ENCODE measurements at places on chromosomes 11 and 22. TPM values are rescaled to one million over a fixed set of nuclear protein-coding genes. Genes with fewer than 3 reads are reported as not detected.

PTPRCAP gene
- total RNA-seq, result 0.36 TPM

PTPN5 gene
- not detected for total RNA-seq

C11orf42 gene
- not detected for total RNA-seq

SPDYC gene
- total RNA-seq, result not detected

MAP6 gene
- 0.72 TPM for total RNA-seq

MUC15 gene
- total RNA-seq, result not detected

AMBRA1 gene
- 29.7 TPM for total RNA-seq

RTN4RL2 gene
- 0.29 TPM for total RNA-seq

MS4A15 gene
- not detected for total RNA-seq

SLC15A3 gene
- 10.9 TPM for total RNA-seq

ZFTA gene
- total RNA-seq, result 15.3 TPM

GRCh38 chr11:75141166-75141565, 9.7 kb upstream of the SLCO2B1 start:
- peak; percentile 19 for DNase-seq
- no peak overlapping the region for H3K27ac ChIP-seq
- H3K27me3 ChIP-seq, result peaks cover 23% of the 10 kb centered on the region
- H3K4me3 ChIP-seq, result no peak overlapping the region
- no peaks in the 10 kb centered on the region for H3K36me3 ChIP-seq
- H3K4me1 ChIP-seq, result peaks cover 10% of the 10 kb centered on the region

DNA sequence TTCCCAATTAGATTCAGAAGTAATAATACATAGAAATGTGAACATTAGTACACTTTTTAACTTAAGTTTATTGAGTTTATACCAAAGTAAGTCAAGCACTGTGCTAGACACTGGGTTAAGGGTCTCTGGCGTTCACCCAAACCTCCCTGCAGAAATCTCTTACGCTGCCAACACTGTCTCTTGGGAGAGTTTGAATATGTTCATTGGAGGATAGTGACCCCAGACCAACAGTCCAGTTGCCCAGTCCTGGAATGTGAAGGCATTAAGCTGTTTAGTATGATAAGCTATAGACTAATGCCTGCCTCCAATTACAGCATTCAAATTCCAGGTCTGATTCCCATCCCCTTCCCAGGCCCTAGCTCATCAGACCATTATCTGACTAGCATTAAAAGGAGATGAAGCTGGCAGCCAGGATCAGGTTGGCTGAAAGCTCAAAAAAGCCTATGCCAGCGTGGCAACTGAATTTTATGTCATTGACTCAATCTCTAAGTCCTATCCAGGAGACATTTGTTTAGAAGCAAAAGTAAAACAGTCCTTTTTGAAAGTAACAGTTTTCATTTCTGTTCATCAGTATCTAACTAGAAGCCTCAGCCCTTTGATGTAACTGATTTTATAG, 77.8 kb downstream of the SFI1 start:
- no peak overlapping the region for H3K27ac ChIP-seq
- H3K36me3 ChIP-seq, result peaks cover 6% of the 10 kb centered on the region
- H3K4me1 ChIP-seq, result peaks cover 4% of the 10 kb centered on the region
- no peak overlapping the region for H3K4me3 ChIP-seq
- H3K27me3 ChIP-seq, result no peaks in the 10 kb centered on the region
- no peak for DNase-seq

DNA sequence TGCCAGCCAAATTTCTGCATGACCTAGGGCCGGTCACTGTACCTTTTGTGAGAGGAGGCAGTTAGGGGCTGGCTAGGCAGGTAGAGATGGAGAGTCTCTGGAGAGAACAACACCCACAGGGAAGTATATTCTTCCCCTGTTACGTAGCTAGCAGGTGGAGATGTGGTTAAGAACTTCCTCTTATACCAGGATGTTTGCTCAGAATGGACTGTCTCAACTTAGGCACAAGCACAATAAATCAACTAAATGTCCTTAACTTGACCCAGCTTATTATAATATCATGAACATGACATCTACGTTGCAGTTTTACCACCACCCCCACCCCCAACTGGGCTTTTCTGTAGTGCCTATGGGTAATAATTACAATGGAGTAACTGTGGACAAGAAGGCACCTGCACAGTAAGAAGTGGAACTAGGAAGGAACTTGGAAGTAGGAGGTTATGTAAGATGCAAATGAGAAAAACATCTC, 60.7 kb upstream of the MPEG1 start:
- peaks cover 3% of the 10 kb centered on the region for H3K27me3 ChIP-seq
- no peak overlapping the region for H3K4me3 ChIP-seq
- DNase-seq, result no peak
- no peak overlapping the region for H3K27ac ChIP-seq

DNA sequence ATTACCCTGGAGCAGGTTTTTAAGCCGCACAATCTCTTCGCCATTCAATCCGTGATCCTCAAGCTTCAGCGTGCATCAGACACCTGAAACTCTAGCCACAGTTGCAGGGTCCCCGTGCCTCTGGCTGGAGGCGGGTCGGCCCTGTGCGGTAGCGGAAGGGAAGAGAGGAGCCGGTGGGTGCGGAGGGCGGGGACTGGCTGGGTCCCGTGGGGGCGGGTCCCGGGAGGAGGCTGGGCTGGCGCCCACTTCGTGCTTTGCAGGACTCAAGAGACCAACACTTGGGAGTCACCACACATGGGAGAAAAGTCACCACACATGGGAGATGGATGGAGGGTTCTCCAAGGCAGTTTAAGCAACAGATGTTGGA, 772 bp downstream of the C22orf15 start:
- H3K27ac ChIP-seq, result no peak overlapping the region
- no peaks in the 10 kb centered on the region for H3K27me3 ChIP-seq
- no peak overlapping the region for H3K4me3 ChIP-seq

DNA sequence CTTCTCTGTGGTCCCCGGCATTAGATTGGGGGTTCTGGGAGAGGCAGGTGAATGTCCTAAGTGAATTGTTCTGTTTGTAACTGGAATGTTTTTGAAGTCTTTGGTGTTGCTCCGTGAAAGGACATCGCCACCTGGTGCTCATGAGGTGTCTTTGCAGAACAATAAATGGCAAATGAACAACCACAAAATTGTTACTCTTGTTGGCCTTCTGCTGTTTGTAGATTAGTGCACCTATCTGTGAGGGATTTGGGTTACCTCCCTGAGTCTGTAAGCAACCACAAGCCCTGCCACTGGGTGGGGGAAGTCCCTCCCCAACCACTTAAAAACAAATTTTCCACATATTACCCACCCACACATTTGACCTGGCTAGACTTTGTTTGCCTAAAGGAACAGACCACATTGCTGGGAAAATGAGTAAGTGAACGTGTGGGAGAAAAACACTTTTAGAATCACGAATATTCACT, 4.7 kb downstream of the MPEG1 start:
- H3K36me3 ChIP-seq, result no peaks in the 10 kb centered on the region
- H3K27ac ChIP-seq, result no peak overlapping the region
- H3K4me3 ChIP-seq, result no peak overlapping the region
- H3K27me3 ChIP-seq, result peaks cover 28% of the 10 kb centered on the region
- no peak for DNase-seq
- H3K4me1 ChIP-seq, result peaks cover 28% of the 10 kb centered on the region

GRCh38 chr22:29528144-29528543, 25.4 kb downstream of the THOC5 start:
- no peak overlapping the region for H3K4me3 ChIP-seq
- no peaks in the 10 kb centered on the region for H3K4me1 ChIP-seq
- no peaks in the 10 kb centered on the region for H3K27me3 ChIP-seq

- no peaks in the 10 kb centered on the region for H3K36me3 ChIP-seq
- H3K27ac ChIP-seq, result no peak overlapping the region
- H3K4me3 ChIP-seq, result no peak overlapping the region
- DNase-seq, result peak; percentile 17
Measured at GRCh38 chr22:44759430-44760310, 7.3 kb downstream of the ARHGAP8 start.

DNA sequence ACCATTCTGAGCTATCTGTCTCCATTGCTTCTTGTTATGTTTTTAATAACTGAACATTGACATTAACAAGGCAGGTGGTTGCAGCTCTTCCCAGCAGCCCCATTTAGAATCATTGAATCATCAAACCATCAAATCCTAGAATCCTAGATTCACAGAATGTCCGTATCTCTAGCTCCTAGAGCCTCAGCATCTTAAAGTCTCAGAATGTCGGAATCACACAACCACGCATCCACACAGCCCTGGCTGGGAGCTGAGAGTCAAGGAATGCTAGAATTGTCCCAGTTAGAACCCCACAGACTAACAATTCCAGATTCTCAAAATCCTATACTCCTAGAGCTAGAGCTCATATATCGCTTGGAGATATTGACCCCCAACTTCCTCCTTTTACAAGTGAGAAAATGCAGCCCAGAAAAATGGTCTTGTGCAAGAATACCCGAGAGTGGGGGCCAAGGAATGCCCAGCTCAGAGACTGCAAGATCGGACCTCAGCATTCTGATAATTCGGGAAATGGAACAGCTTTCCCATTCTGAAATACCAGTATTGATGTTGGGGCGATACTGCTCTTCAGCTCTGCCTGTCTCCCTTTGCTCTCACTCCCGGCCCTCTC, 38.8 kb downstream of the PDE2A start:
- no peaks in the 10 kb centered on the region for H3K4me1 ChIP-seq
- no peak overlapping the region for H3K27ac ChIP-seq
- no peak for DNase-seq
- no peak overlapping the region for H3K4me3 ChIP-seq
- H3K36me3 ChIP-seq, result no peaks in the 10 kb centered on the region
- H3K27me3 ChIP-seq, result peaks cover 36% of the 10 kb centered on the region

DNA sequence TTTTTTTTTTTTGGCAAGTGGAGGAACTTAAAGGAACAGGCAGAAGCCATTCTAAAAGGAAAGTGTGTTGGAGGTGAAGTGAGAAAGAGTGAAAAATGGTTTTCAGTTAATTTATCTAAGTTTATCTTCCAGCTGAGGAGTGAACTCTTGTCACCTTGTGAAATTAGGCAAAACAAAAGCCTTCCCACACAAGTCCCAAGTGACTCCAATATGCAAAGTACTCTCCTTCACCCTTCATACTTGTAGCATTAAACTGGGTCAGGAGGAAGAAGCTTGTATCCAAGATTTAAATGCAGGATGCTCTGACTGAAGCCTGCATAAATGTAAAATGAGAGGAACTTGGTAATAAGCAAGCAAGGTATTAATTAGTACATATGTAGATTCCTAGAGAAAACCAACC, 796.8 kb downstream of the DLG2 start:
- no peak overlapping the region for H3K4me3 ChIP-seq

DNA sequence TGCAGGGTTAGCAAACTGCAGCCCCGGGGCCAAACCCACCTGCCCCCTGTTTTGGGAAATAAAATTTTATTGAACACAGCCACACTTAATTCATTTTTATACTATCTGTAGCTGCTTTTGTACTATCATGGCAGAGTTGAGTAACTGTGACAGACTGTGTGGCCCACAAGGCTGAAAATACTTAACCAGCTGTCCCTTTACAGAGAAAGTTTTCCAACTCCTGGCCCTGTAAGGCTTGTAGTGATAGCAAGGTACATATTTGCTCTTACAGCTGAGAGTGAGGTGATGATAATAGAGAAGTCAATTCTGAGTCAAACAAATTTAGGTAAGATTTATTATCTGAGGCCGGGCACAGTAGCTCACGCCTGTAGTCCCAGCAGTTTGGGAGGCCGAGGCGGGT, 87.4 kb upstream of the SLC6A5 start:
- DNase-seq, result no peak
- H3K27me3 ChIP-seq, result no peaks in the 10 kb centered on the region
- no peaks in the 10 kb centered on the region for H3K36me3 ChIP-seq
- no peak overlapping the region for H3K27ac ChIP-seq

DNA sequence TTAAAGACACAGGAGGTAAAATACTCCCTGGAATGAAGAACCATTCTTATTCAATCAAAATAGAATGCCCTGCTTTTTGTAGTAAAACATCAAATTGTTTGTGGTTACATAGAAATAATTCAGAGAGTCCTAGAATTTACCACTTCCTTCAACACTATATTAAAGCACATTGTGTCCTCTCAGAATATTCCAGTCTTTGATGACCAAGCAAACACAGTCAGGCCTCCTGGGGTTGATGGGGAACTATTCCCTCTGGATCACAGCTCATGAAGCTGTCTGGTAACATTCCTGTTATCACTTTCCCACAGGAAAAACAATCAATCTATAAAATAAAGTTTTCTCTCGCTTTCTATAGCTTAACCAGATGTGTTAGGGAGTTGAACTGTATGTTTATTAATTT, 389.3 kb downstream of the KCNA4 start:
- no peaks in the 10 kb centered on the region for H3K4me1 ChIP-seq
- no peaks in the 10 kb centered on the region for H3K36me3 ChIP-seq
- no peak for DNase-seq
- H3K27ac ChIP-seq, result no peak overlapping the region
- H3K27me3 ChIP-seq, result no peaks in the 10 kb centered on the region

DNA sequence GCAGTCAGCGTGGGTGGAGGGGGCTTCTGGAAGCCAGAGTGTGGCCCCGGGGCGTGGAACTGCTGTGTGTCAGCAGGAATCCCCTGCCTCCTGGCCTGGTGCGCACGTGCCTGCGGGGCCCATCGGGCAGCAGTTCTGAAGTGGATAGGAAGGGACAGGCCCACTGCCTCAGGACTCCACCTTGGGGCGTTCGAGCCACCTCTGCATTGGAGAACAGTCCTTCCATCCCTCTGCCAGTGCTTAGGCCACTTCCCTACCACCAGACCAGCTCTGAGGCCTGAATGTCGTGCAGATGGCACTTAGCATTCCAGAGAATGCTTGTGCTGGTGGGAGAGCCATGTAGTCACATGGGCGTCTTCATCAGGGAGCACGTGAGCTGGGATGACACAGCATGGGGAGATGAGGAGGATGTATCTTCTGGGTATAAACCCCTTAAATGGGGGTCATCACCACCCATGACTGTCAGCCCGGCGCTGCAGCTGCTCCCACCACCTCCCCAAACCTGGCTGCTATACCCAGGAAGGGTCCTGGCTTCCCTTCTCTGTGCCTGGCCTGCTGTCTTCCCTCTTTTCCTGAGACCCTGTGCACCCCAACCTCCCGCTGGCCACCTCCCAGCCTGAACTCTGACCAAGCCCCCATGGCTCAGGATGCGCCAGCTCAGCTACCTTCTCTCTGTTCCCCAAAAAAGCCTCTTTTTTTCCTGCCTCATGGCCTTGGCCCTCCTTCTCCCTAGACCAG, 9.7 kb downstream of the INCENP start:
- H3K27ac ChIP-seq, result no peak overlapping the region
- peaks cover 37% of the 10 kb centered on the region for H3K36me3 ChIP-seq
- no peaks in the 10 kb centered on the region for H3K27me3 ChIP-seq
- H3K4me3 ChIP-seq, result no peak overlapping the region
- H3K4me1 ChIP-seq, result peaks cover 2% of the 10 kb centered on the region

DNA sequence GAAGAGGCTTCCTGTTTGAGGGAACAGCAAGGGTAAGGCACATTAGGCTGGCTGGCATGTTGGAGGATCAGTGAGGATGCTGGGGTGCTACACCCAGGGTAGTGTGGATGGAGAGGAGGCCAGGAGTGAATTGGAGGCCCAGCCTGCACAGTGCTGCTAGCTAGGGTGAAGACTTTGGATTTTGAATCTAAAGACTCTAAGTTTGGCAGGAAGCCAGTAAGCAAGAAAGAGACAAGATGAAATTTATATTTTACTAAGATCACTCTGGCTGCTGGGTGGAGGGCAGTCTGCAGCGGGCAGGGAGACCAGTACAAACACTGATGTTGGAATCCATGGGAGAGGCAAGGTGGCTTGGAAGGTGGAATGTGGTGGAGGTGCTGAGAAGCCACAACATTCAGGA, 43.6 kb downstream of the TSPAN18 start:
- peaks cover 16% of the 10 kb centered on the region for H3K27me3 ChIP-seq
- no peak overlapping the region for H3K27ac ChIP-seq
- no peaks in the 10 kb centered on the region for H3K36me3 ChIP-seq
- peaks cover 23% of the 10 kb centered on the region for H3K4me1 ChIP-seq
- H3K4me3 ChIP-seq, result no peak overlapping the region

GRCh38 chr11:121309688-121310087, 17.1 kb downstream of the SC5D start:
- H3K4me3 ChIP-seq, result no peak overlapping the region
- DNase-seq, result no peak
- no peak overlapping the region for H3K27ac ChIP-seq
- H3K4me1 ChIP-seq, result no peaks in the 10 kb centered on the region
- no peaks in the 10 kb centered on the region for H3K27me3 ChIP-seq
- peaks cover 23% of the 10 kb centered on the region for H3K36me3 ChIP-seq

Measured in osteoblast (primary cell).